Camera-type eye (tissue), 1 donor: ENCODE measurements at places on chromosomes 5 and 9. TPM values are rescaled to one million over a fixed set of nuclear protein-coding genes. Genes with fewer than 3 reads are reported as not detected.

The ROR2 gene
- total RNA-seq = 24.1 TPM

The SLC6A3 gene
- total RNA-seq = 2.7 TPM

The VAV2 gene
- 21.4 TPM for total RNA-seq

The C1QTNF2 gene
- 16.9 TPM for total RNA-seq

The SAXO1 gene
- total RNA-seq = 0.05 TPM

The EPB41L4B gene
- total RNA-seq = 8.9 TPM

The GABRA1 gene
- total RNA-seq = 16.5 TPM

The ANXA2R gene
- 1.8 TPM for total RNA-seq

The GPR151 gene
- total RNA-seq = not detected

The ATP10B gene
- total RNA-seq = 2.6 TPM

The SLC4A9 gene
- total RNA-seq = not detected

The ZNF189 gene
- total RNA-seq = 49.1 TPM

The SPATA31A3 gene
- total RNA-seq = not detected

The TLX3 gene
- total RNA-seq = not detected

The HMMR gene
- 8.6 TPM for total RNA-seq

The TGFBR1 gene
- 75.1 TPM for total RNA-seq

The DNAH5 gene
- 0.49 TPM for total RNA-seq

The RFX3 gene
- 50.7 TPM for total RNA-seq

The OR2Y1 gene
- not detected for total RNA-seq

The PCA3 gene
- 0.27 TPM for total RNA-seq

The DMRT2 gene
- 2.7 TPM for total RNA-seq

The TGFBI gene
- 191 TPM for total RNA-seq

The SLC36A2 gene
- total RNA-seq = not detected

The BHMT2 gene
- total RNA-seq = 7.5 TPM

The CER1 gene
- total RNA-seq = 0.88 TPM

The CD180 gene
- total RNA-seq = 0.49 TPM

The ELOVL7 gene
- 6.7 TPM for total RNA-seq

The CCL27 gene
- total RNA-seq = not detected

The ISL1 gene
- 29.4 TPM for total RNA-seq

The CDKN2A gene
- total RNA-seq = 0.82 TPM

The PCDHB15 gene
- total RNA-seq = 14.5 TPM

The HAVCR2 gene
- total RNA-seq = 1.8 TPM

The IRGM gene
- not detected for total RNA-seq

The SLC34A1 gene
- total RNA-seq = not detected

The PKD2L2 gene
- not detected for total RNA-seq

The ARSI gene
- total RNA-seq = 23.5 TPM

The PCDHGA2 gene
- total RNA-seq = 15.8 TPM

The SLIT3 gene
- total RNA-seq = 32.4 TPM

The DYNC2I2 gene
- total RNA-seq = 43.9 TPM

The CENPK gene
- 17.4 TPM for total RNA-seq

The F2RL2 gene
- 4.0 TPM for total RNA-seq

The SH3RF2 gene
- total RNA-seq = 1.6 TPM

The TAF1L gene
- not detected for total RNA-seq

The CDKN2B gene
- total RNA-seq = 6.2 TPM

The GNAQ gene
- 53.3 TPM for total RNA-seq
